ENCODE measurements at places on chromosomes 7 and 10. TPM values are rescaled to one million over a fixed set of nuclear protein-coding genes. Genes with fewer than 3 reads are reported as not detected.

Gene TMEM176B
- 109 TPM for polyA plus RNA-seq

Gene FOXI2
- 0.35 TPM for polyA plus RNA-seq

Gene ASB10
- not detected for polyA plus RNA-seq

Gene HOXA11
- 0.11 TPM for polyA plus RNA-seq

Gene CALHM3
- not detected for polyA plus RNA-seq

Gene CCDC71L
- 10.9 TPM for polyA plus RNA-seq

Gene NUPR2
- not detected for polyA plus RNA-seq

Gene MMRN2
- 21.2 TPM for polyA plus RNA-seq

Gene PNLIPRP3
- not detected for polyA plus RNA-seq

Gene SIRT1
- polyA plus RNA-seq = 25.8 TPM

Gene UBE2D1
- 9.8 TPM for polyA plus RNA-seq

Gene NRCAM
- 2.3 TPM for polyA plus RNA-seq

Gene SCART1
- polyA plus RNA-seq = 0.71 TPM

Gene ITPRID1
- not detected for polyA plus RNA-seq

Gene SERPINE1
- 19.9 TPM for polyA plus RNA-seq

Gene DDC
- 0.57 TPM for polyA plus RNA-seq

Gene C10orf90
- polyA plus RNA-seq = not detected

Gene TAS2R4
- 1.5 TPM for polyA plus RNA-seq

Gene CYP17A1
- polyA plus RNA-seq = 30.8 TPM

Gene ATE1
- 16.0 TPM for polyA plus RNA-seq

Gene SPDYE6
- not detected for polyA plus RNA-seq

Gene LRRN3
- 1.1 TPM for polyA plus RNA-seq

Gene CLEC2L
- 1.5 TPM for polyA plus RNA-seq

Gene MMD2
- not detected for polyA plus RNA-seq

Gene KLHDC10
- polyA plus RNA-seq = 11.8 TPM

Gene SLC16A9
- 22.8 TPM for polyA plus RNA-seq

Gene SPDYE16
- polyA plus RNA-seq = 0.71 TPM

Gene TMEM225B
- 0.84 TPM for polyA plus RNA-seq

Gene ANKRD1
- 0.32 TPM for polyA plus RNA-seq

Measured in ovary (tissue), 10 donors.